ENCODE measurements at places on chromosomes 13 and 19.

DNA sequence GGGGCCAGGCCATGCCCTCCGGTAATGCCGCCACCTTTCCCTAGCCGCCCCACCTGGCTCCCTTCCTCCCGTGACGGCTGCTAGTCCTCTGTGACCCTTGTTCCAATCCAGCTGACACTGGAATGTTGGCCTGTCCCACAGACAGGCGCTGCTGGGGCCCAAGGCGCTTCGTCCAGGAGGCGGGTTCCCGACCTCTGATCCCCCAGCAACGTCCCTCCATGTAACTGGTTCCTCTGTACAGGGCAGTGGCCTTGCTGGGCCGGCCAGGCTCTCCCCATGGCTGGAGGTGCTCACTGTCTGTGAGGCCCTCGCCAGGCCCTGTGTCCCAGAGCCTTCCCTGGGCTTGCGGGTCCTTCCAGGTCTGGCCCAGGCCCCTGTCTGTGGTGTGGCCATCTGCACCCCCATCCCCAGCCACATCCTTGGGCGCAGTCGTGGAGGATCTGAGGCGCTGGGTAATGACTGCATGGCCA lies 6.8 kb upstream of the GRIN3B start:
- no peak for DNase-seq

GRCh38 chr19:34426096-34426661 lies 2.0 kb upstream of the UBA2 start:
- DNase-seq = no peak

- DNase-seq = no peak
These were observed 222.3 kb downstream of the KATNAL1 start for GRCh38 chr13:30085087-30085486.

DNA sequence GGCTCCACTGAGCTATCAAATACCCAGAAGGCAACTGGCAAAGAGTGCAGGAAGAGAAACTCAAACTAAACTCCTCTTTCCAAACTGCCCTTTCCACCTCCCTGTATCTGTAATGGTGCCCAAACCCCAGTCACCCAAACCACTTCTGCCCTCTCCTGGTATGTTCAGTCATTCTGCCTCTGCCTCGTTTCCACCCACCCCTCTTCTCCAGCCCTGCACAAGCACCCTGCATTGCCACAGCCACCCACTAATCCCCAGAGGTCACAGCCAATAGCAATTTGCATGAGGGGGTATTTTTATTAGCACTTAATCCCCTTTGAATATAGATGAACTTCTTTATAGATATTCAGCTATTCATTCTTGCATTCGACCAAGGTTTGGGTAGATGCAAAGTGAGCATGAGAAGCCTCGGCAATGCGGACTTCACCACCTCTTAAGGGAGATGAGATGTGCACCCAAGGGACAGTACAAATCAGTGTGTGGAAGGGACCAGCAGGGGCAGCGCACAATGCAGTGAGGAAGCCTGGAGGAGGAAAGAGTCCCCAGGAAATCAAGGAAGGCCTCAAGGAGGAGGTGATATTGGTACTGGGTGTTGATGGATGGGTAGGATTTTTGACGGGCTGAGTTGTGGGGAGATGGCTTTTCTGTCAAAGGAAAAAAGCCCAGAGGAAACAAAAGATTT lies 12.4 kb downstream of the TMEM272 start:
- DNase-seq = no peak

GRCh38 chr13:101455863-101456262 lies 3.4 kb downstream of the ITGBL1 start:
- DNase-seq = no peak

GRCh38 chr13:91155512-91156114 lies 191.9 kb upstream of the MIR17HG start:
- no peak for DNase-seq

DNA sequence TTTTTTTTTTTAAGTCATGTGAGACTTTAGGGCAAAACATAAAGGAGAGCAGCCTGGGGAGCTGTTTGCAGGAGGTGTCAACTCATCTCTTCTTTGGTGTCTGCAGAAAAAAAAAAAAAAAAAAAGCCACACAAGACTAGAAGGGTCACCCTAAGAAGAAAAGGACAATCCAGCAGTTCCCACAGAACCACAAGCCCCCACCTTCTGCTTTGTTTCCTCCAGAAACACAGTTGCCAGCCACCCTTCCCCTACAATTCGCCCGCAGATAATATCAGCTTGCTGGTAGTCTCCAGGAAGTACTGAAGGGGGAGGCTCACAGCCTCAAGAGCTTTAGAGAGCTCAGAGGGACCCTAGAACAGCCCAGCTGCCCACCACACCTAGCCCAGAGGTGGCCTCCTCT lies 22.3 kb upstream of the ZBTB7A start:
- peak; percentile 25 for DNase-seq

- no peak for DNase-seq
These were observed 25.4 kb downstream of the SERP2 start for GRCh38 chr13:44399074-44399473.

GRCh38 chr13:68749796-68750195 lies 1357.8 kb upstream of the ATXN8OS start:
- DNase-seq = no peak

GRCh38 chr19:34306824-34307223 lies 52.5 kb downstream of the GARRE1 start:
- no peak for DNase-seq

GRCh38 chr19:47331490-47331889 lies 485 bp upstream of the C5AR2 start:
- no peak for DNase-seq

DNA sequence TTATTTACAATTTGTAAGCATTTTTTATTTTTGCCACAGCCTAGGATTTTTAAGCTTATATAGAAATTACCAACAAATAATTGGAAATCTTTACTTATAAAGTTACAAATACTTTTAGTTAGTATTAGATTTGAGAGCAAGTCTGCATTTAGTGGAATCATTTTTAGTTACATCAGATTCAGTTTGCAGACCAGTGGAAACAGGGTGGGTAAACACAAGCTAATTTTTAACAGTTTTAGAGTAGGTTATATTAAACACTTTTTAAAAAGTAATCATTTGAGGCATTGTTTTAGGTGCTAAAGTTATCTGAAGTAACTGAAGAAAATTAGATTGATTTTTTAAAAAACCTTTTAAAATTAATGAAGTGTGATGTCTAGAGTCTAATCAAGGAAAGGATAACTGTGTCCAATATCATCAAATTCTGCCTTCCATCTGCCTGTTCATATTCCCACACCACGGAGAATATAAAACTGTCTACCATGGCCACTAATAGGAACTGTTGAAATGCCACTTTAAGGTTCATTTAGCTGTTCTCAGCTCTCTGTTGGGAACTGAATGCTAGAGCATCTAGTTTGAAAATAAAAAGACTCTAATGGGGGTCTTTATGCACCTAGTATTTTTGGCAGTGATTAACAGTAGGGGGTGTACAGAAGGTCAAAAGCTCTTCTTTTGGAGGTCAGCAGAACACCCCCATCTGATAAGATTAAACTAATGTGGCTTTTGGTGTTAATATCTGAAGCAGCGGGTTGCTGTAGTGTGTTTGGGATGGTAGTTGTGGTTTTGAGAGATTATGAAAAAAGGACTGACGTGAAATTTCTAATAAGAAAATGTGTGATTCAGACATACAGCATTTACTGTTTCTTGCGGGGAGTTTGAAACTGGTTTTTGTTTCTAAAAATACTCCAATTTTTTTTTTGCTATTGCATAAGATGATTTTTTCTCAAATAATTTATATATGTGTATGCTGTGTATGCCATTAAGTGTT lies 66.5 kb downstream of the NDFIP2 start:
- no peak for DNase-seq

DNA sequence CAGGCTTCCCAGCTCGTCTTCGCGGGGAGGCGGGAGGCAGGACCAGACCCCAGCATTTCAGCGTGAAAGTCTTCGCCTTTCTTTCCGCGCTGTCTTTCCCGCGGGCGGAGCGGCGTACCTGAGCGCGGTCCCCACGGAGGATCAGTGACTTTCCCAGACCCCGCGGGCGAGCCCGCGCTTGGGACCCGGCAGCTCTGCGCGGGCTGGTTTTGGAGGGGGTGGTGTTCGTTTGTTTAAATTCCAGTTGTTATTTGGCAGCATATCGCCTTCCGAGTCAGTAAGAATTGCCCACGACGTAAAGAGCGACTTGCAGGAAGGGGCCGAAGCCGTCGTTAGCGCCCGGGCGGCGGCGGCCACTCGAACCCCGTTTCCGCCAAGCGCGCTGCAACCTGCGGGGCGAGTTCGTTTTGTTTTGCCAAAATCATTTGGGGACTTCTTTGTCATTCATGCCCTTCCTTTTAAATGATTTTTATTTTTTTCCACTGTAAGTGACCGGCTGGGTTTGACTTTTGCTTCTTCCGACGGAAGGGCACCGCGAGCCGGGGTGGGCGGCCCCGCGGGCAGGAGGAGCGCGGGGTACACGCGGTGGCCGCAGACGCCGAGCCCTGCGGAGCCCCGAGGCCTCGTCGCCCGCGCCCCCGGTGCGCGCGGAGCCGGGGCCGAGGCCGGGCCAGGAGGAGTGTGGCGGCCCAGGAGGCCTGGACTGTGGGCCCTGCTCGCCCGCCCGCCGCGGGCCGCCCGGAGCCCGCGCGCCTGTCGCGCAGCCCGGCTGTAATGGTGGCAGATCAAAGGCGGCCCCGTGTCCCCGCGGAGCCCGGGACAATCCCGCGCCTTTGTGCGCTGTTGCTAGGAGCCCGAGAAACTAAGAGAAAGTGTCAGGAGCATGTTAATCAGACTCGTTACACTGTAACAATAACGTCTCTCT lies 75.9 kb downstream of the ZIC5 start:
- no peak for DNase-seq
